Iris pigment epithelial cell (primary cell): ENCODE measurements at places on chromosomes 3 and 15.

DNA sequence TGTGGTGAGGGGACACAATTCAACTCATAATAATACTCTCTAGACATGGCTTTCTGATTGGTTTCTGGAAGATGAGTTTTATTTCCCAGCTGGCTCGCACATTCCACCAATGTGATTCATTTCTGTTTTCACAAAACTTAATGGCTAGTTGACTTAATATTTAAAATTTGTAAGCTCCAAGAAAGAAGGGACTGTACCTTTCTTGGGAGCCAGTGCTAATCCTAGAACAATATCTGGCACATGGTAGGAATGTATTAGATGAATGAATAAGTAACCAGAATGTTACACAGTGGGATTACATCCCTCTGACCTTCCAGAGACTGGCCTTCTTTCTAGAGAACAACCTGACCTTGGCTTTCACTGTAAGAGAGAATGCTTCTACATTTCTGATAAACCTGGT lies 262.8 kb downstream of the RORA start:
- DNase-seq: peak; percentile 76

GRCh38 chr15:39621210-39621609 lies 40.3 kb downstream of the THBS1 start:
- DNase-seq: peak; percentile 64

- peak; percentile 77 for DNase-seq
These were observed 38.0 kb downstream of the CCR3 start for GRCh38 chr3:46280105-46280797.

DNA sequence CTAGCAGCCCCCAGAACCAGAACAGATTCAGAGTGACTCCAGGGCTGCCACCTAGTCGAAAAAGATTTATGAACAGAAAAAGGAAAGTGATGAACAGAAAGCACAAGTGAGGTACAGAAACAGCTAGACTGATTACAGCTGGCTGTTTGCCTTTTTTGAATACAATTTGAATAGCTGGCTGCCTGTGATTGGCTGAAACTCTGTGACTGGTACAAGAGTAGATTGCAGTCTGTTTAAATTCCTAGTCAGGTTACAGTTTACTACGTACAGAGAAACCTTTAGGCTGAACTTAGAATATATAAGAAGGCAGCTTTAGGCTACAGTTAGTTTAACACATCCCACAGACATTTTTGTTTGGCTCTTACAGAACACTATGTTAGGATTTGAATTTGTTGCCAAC lies 10.0 kb downstream of the CCDC13 start:
- DNase-seq: peak; percentile 78

DNA sequence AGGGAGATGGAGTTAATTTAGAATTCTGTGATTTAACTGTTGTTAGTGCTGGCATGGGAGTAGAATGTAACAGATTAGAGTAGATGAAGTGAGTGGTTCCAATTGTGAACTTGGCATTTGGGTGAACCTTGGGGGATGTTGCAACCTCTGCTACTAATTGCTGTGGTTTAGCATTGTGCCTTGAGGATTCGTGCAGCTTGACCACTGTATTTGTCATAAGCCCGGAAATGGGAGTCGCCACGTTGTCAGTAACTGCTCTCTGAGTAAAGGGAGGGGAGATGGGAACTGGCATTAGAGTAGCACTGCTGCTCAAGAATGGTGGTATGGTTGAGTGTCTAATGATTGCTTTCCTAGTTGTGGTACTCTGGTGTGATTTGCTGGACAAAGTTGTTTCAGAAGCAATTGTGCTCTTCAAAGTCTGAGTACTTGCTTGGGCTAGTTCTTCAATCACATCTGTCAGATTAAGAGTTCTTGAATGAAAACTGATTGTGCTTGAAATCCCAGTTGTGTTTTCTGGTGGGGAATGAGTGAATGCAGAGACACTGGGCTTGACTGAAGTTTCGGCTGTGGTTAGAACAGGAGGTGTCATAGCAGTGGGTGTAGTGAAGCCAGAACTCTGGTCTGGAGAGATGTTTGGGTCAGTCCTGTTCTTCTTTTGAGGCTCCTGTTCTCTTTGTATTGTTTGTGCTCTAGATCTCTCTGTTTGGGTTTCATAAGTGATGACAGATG lies 15.4 kb downstream of the IGSF10 start:
- DNase-seq: peak; percentile 61

DNA sequence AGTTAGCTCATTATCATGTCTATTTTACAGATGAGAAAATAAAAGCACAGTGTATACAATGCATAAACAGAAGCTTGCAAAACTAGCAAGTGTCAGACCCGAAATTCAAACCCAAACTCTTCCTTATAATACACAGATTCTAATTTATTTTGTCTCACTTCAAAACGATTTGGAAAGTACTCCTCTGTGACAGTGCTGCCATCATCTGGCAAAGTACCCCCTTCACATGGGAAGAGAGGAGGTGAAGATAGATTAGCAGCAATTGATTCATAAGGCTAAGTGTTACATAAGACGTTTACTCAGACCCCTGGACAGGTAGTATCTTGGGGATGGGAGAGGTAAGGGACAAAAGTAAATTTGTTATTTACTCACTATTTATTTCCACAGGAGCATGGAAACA lies 744.0 kb upstream of the SGO1 start:
- peak; percentile 6 for DNase-seq
